ENCODE measurements at places on chromosomes 16 and 17.
A peak's percentile ranks its signal among the peaks of the same experiment; 100 is the strongest.

GRCh38 chr17:16866436-16866835 is 105.5 kb downstream of the TNFRSF13B start:
- no peak for DNase-seq

- DNase-seq: no peak
Observed at GRCh38 chr16:63346000-63346399, 1309.8 kb upstream of the CDH8 start.

DNA sequence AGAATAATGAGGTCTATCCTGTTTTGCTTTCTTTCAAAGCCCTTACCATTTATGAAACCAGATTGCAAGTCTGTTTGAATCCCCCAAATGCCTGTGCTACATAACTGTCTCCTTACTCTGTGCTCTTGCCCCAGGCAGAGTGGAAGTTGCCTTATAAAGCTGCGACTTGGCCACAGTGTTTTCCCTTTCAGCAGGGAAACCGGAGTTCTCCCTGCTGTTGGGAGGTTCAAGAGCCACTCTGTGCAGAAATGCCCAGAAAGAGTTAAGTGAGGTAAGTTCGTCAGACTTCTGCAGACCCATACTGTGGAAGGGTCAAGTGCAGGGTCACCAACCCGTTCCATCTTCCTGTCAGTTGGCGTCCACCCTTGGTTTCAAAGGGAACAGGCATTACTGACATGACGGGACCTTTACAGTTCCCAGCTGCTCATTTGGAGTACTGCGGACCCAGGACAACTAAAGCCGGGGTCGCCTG is 508.9 kb downstream of the WWOX start:
- no peak for DNase-seq

DNA sequence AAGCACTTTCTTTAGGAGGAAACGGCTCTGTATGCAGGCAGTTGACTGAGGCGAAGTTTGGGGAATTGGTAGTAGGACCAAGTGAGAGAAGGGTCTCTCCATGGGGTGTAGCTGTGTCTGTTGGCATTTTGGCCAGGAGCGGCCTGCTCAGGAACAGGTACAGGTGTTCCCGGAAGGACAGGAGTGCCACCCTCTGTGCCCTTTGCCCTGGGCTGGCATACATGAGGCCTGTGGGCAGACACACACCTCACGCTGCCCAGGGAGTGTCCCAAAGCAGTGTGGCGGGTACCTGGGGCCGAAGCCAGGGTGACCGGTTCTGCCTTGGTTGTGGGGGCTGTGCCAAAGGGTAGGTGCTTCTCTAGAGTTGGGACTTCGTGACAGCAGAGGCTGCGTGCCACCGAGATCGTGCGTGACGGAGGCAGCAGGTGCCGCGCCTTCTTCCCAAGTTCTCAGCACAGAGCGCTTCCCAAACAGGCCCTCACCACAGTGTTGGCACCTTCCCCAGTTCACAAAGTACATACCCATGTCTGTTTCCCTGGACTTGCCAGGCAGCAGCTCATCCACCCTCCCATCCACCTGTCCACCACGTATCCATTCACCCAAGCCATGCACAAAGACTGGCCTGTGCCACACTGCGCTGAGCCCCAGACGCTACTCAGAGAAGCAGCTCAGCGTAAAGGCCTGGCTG is 19.9 kb upstream of the TCF25 start:
- no peak for DNase-seq

- no peak for DNase-seq
Observed at GRCh38 chr16:4115949-4116318, 308 bp downstream of the ADCY9 start.

GRCh38 chr16:12682432-12683165 is 121.1 kb downstream of the CPPED1 start:
- no peak for DNase-seq

GRCh38 chr17:57243171-57243622 is 13.1 kb upstream of the MSI2 start:
- peak; percentile 52 for DNase-seq

DNA sequence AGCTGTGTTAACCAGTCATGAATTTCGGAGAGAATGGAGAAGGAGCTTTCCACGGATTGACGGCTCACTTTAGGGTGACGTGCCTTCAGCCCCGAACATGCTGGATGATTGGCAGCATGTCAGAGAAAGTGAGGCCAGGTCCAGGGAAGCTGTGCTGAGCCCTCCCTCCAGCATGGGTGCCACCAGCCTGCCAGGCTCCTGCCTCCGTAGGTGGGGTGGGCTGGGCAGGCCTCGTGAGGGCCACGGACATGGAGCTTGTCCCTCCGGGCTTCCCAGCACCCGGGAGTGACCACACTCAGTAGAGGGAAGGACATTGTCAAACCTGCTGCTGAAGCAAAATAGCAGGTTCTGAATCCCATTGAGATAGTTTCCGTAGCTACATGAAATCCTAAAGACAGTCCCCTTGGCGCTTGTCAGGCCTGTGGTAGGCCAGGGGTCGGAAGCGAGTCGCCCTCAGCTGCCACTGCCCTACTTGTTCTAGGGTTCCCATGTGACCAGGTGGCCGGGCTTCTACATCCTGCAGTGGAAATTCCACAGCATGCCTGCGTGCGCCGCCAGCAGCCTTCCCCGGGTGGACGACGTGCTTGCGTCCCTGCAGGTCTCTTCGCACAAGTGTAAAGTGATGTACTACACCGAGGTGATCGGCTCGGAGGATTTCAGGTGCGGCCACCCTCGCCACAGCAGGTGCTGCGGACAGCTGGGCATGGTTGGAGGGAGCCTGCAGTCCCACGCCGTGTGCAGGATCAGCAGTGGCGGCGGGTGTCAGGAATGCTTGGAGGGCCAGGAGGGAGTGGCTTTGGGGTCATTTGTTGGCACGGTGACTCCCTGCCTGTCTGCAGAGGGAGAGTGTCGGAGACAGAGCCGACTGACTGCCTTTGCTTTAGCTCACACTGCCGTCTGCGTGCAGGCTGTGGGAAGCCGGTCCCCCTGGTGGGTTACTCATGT is 72.3 kb downstream of the SEC14L1 start:
- DNase-seq: no peak
